ENCODE measurements at places on chromosomes 12 and 14.
A peak's percentile ranks its signal among the peaks of the same experiment; 100 is the strongest.

GRCh38 chr14:104657101-104657524, 32.3 kb upstream of the INF2 start:
- DNase-seq, result no peak

DNA sequence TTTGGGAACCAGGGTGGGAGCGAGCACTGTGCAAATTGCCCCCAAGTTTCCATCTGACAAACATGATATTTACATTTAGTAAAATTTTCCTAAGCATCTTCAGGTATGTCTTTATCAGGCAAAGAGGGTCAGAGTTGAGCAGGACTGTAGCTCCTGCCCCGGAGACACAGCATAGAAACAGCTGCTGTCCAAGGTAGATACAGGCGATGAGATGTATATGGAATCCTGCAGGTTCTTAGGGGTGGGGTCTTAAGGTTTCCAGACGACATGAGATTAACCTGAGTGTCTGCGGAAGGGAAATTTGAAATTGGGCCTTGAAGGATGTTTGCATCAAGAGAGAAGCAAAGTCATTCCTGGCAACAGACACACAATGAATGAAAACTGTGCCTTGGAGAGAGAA, 998.8 kb downstream of the AACS start:
- DNase-seq, result no peak

- no peak for DNase-seq
Observed at GRCh38 chr12:78818487-78818886, 46.1 kb upstream of the SYT1 start.

DNA sequence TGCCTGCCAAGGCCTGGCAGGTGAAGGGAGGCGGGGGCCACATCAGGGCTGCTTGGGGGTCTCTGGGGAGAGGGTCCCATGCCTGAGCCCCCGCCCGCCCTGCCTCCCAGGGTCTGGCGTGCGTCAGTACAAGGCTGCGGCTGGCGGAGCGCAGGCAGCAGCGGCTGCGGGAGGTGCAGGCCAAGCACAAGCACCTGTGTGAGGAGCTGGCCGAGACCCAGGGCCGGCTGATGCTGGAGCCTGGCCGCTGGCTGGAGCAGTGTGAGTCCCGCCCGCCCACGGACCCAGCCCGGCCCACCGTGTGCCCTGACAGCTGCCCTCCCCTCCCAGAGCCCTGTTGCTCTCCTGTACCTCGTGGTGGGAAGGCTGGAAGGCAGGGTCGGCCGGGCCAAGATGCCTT, 40.7 kb downstream of the KIF26A start:
- DNase-seq, result no peak

DNA sequence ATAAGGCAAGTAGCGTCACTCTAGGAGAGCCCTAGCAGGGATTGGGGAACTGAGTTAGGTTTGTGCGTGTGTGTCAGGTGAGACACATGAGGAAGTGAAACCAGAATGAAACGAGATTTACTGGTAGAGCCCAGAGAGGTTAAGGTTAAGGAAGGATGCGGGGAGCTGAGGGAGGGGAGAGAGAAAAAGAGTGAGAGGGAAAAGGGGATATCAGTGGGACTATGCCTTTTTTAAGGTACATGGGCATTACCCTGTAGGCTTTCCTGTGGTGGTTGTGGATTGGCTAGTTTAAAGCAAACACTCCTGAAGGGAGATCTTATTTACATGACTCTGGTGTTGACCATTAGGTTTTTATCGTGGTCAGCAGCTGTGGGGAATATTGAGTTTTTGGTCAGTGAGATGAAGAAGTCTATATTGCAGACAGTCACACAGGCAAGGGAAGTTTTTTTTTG, 13.9 kb downstream of the ZDHHC17 start:
- no peak for DNase-seq

GRCh38 chr14:50396631-50397389, at the start of gene CDKL1:
CDKL1 (minus strand) TSS chr14:50396881; CDS start chr14:50395868, 1,013 bp downstream.
- peak; percentile 43 for DNase-seq

- no peak for DNase-seq
Observed at GRCh38 chr12:3651585-3652424, 101.1 kb downstream of the CRACR2A start.

DNA sequence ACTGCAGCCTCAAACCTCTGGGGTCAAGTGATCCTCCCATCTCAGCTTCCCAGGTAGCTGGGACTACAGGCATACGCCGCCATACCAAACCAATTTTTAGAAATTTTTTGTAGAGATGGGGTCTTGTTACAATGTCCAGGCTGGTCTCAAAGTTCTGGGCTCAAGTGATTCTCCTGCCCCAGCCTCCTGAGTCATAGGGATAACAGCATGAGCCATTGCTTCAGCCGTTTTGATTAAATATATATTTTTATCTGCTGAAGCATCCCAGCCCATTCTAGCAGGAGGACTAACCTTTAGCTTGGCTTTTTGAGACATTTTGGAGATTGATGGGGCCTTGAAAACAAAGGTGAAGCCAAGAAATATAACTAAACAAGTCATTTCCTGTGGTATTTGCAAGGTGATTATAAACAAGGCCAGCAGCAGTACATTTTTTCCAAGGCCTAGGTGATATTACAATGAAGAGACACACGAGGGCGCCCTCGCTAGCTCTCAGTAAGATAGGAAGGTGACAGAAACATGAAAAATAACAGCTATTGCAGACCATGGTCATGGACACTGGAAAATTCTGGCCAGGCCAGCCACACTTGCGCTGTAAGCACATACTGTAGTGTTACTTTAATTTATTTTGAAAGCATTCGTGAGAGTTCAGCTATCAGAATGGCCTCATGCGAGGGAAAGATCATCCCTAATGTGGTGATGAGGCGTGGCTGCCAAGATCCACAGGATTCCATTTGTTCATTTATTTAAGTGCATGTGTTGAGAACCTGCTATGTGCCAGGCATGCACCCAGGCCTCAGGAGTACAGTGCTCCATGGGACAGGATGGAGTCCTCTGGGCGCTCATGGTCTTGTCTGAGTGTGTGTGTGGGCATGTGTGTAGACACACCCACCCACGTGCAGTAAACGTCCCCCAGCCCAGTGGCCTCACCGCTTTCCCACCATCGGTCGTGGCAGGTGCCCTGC, 63.5 kb downstream of the DGLUCY start:
- peak; percentile 64 for DNase-seq

DNA sequence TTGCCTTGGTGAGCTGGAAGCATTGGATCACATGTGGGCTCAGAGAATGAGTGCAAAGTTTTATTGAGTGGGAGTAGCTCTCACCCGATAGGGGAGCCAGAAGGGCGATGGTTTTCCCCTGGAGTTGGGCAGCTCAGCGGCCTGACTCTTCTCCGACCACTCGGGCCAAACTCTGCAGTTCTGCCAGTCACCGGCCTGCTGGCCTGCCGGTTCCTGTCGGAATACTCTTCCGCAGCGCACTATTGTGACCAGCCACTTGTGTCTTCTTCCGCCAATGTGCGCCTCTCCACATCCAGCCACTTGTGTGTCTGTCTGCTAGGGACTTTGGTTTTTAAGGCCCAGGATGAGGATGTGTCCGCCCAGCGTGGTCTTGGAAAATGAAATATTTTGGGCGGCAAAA, 43.5 kb upstream of the PRKD1 start:
- DNase-seq, result no peak

- no peak for DNase-seq
Observed at GRCh38 chr14:59755409-59756135, 115.0 kb downstream of the RTN1 start.

DNA sequence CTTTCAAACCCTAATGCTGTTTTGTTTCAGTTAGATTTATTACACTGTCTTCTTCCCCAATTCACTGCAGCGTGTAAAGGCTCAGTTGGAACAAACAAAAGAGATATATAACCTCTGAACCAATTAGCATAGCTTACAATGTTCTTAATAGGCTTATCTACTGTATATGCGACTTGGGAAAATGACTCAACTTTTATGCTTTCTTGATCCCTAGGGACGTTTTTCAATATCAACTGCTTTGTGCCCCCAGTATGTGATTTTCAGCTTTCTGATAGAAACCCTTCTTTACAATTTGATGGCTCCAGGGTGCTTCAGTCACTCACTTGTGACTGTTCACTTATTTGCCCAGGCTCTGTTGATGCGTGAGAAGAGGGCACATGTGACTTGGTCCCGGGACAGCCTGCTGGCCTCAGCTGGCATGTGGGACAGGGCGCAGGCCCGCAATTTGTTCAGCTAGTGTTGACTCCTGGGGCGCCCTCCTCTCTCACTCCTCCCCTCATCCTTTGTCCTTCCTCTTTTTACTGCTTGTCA, 107.1 kb downstream of the TMTC2 start:
- DNase-seq, result no peak

GRCh38 chr12:6783828-6784227, 5.5 kb upstream of the CD4 start:
- no peak for DNase-seq

DNA sequence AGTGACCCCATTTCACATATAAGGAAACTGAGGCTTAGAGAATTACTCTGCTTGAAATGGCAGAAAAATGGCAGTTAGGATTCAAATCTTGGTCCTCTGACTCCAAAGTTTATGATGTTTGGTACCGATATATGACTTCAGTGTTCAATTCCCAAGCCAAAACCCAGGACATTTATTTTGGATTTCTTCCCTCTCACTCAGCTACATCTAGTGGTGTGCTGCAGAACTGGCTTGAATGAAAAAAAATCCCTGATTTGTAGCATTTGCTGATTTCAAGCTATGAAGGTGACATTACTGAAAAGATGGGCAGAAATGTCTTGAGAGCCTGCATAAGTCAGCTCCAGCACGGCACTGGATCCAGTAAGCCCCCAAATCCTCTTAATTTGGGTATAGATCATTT, 106.4 kb downstream of the EFCAB11 start:
- DNase-seq, result no peak

DNA sequence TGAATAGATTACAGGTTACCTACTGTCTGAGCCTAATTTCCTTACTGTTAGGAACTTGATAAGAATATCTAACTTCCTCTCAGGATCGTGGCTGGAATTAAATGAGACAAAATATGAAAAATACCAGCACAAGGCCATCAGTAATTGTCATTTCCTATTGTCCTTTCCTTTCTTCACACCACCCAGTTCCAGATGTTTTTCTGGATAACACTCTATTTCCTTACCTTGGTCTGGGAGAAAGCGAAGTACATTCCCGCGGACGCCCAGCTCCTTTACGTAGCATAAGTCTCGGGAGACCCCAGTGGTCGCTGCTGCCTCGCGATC, 376 bp downstream of the GDF3 start:
- DNase-seq, result no peak

GRCh38 chr12:20127413-20127812, 240.9 kb upstream of the PDE3A start:
- DNase-seq, result no peak

GRCh38 chr12:58529897-58530741, 390.2 kb downstream of the LRIG3 start:
- no peak for DNase-seq
